ENCODE measurements at places on chromosomes 6 and 20.

GRCh38 chr20:38877483-38877882 is 48.7 kb upstream of the FAM83D start:
- no peak for DNase-seq

GRCh38 chr6:36822506-36823269 is 16.6 kb downstream of the CPNE5 start:
- no peak for DNase-seq

GRCh38 chr6:113184736-113185135 is 672.4 kb upstream of the MARCKS start:
- no peak for DNase-seq

DNA sequence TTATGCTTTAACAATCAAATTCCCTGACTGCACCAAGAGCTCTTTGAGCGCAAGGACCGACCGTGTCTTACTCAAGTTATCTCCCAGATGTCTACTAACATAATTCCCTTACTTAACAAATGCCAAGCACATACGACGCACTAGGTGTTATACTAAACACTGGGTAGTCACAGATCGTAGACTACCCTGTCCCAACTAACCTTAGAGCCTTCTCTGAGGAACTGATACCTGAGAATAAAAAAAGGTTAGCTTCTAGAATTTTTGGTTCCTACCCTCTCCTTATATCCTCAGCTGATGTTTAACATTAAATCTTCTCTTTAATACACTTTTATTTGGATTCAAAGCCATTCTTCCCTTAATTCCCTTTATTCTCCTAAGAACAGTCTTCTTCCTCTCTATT is 38.5 kb downstream of the EPB41L2 start:
- DNase-seq: no peak
